ENCODE measurements at places on chromosomes 5 and 9.

DNA sequence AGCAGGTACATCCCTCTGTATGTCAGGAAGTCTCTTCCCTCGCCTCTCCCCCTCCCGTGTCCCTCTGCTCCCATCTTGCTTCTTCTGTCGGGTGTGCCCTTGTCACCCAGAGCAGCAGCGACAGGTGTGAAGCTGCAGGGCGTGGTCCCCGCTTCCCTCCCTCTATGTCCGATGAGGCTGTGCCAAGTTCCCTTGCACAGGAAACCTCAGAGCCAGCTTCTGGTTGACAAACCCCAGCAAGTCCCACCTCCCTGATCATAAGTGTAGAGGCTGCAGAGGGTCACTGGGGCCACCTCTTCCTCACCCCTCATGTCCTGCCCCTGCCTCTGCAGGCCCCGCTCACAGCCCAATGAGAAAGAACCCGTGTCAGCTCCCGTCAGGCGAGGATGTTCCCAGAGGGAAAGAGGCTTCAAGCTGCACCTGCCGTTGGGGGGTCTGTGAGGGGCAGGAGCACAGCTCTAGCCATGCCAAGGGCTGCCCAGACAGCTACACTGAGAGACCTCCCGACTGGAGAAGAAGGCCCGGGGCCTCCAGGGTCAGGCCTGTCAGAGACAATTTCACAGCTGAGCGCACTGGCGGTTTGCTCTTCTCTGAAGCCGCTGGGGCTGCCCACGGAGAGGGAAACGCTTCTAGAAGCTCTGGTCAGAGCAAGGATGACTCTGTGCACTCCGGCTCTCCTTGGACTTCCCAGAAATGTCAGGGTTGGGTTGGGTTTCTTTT is 73.3 kb downstream of the AK8 start:
- DNase-seq: no peak

DNA sequence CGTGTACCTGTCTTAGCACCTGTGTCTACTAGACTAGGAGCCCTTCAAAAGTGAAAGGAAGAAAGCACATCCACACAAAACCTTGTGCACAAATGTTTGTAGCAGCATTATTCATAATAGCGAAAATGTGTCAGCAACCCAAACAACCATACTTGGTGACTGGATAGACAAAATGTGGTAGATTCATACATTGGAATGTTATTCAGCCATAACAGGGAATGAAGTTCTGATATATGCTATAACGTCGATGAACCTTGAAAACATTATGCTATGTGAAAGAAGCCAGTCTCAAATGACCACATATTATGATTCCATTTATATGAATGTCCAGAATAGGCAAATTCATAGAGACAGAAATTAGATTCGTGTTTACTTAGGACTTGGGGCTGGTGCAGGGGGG is 57.8 kb upstream of the LARP1 start:
- no peak for DNase-seq

GRCh38 chr5:157387683-157388093 is 72.3 kb upstream of the NIPAL4 start:
- DNase-seq: no peak

- DNase-seq: no peak
Observed at GRCh38 chr5:143781993-143782520, 29.9 kb upstream of the HMHB1 start.

- DNase-seq: no peak
Observed at GRCh38 chr5:116084287-116084691, 536 bp upstream of the COMMD10 start.

All from cerebellar nuclear complex (tissue), 1 donor.